Temporal lobe (tissue), 4 donors: ENCODE measurements at places on chromosomes 12 and 14. TPM values are rescaled to one million over a fixed set of nuclear protein-coding genes. Genes with fewer than 3 reads are reported as not detected.

The GCH1 gene
- 0.98 TPM for total RNA-seq

The FAM186B gene
- total RNA-seq = not detected

The COQ10A gene
- total RNA-seq = 7.1 TPM

The KRT75 gene
- not detected for total RNA-seq

The DRAM1 gene
- total RNA-seq = 0.98 TPM
